Aorta (tissue), 5 donors: ENCODE measurements at places on chromosomes 11 and 22.

- no peak for DNase-seq
Measured at GRCh38 chr11:59754494-59754858, 700 bp upstream of the STX3 start.

- DNase-seq: no peak
Measured at GRCh38 chr11:74949753-74950137, 679 bp downstream of the SPCS2 start.

DNA sequence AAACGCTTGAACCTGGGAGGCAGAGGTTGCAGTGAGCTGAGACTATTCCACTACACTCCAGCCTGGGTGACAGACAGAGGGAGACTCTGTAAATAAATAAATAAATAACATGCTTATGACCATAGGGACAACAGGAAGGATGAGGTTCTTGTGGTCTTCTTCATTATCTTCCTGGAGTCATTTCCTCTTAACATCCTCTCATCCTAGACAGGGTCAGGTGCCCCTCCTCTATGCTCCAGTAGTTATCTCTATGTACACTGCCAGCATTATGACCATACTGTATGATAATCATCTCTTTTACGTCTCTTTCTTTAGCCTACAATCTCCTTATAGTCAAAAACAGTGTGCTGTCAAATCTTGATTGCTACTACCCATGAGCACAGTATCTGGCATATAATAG is 17.7 kb downstream of the RAB30 start:
- no peak for DNase-seq

- DNase-seq: peak; percentile 78
Measured at GRCh38 chr11:2892215-2892966, 6.8 kb upstream of the CDKN1C start.

GRCh38 chr11:30025396-30026139 is 8.7 kb upstream of the KCNA4 start:
- no peak for DNase-seq

DNA sequence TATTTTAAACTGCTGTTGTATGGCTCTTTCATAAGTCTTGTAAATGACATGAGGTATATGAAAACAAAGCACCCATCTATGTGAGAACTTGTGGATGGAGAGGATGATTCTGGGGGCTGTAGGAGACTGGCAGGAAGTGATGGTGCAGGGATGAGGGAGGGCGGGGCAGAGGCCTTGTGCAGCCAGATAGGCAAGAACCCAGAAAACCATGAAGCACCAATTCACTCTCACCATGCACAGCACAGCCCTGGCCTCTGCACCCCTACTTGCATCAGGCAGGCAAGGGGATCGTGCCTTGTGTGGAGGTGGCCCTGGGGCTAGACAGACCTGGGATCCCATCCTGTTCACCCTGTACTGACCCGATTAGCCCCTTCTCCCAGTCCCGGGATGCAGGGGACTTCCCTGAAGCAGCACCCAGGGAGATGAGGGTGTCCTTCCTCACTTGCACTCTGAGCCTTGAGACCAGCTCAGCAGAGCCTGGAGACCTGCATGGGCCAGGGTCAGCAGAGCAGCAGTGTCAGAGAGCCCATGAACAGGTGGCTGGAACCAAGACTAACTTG is 85.5 kb downstream of the MORC2 start:
- no peak for DNase-seq

GRCh38 chr11:75509020-75509720 is 16.6 kb downstream of the GDPD5 start:
- no peak for DNase-seq

GRCh38 chr11:35487532-35488078 is 37.8 kb downstream of the PAMR1 start:
- DNase-seq: no peak

DNA sequence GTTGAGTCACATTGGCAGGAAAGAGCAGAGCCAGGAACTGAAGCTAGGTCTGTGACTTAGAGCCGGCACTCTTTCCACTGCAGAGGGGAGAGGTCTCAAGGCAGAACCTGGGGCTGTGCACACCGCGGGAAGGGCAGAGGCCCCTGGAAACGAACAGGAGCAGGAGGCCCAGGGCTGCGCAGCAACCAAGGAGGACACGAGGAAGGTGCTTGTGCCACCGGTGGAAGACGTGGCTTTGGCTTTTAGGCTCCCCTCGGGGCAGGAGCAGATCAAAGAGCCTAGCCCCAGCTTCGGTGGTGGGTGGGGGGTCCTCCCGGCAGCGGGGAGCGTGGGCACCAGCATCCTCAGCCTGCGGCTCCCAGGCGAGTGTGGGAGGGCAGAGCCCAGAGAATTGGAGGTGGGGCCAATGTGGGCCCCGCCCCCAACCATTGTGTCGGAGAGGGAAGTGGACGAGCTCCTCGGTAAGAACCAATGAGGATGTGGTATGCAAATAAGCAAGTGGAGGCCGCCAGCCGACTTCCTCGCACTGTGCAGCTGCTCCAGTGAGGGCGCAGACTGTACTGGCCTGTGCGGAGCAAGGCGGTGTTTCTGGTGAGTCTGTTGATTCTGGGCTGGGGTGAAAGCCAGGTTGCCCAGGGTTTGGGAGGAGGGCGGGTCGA is at the start of gene CCDC116:
TSS of gene CCDC116 (plus strand) at position 524 of the 659 bp plus-strand sequence. CDS start 422 bp downstream, outside the sequence.
- DNase-seq: peak; percentile 60

GRCh38 chr11:47056261-47056915 is 119.8 kb downstream of the CSTPP1 start:
- no peak for DNase-seq

GRCh38 chr22:26323013-26323412 is 106.0 kb upstream of the ASPHD2 start:
- DNase-seq: no peak

DNA sequence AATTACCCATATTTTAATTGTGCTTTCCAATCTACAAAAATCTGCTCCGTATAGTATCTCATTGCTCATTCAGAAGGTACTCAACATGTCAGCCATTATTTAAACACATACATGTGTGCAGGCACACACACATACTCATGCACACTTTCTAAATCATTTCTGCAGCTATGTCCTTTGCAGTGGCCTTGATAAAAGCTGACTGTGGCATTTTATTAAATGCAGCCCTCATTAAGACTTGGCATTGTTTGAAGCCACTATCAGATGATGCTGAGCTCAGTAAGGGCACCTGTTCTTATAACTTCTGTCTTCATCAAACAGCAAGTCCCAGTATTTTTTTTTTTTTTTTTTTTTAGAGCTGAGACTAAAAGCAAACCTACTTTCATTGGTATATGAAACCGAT is 1071.9 kb upstream of the CCDC90B start:
- no peak for DNase-seq

- DNase-seq: no peak
Measured at GRCh38 chr11:119650251-119650650, 78.7 kb downstream of the NECTIN1 start.

DNA sequence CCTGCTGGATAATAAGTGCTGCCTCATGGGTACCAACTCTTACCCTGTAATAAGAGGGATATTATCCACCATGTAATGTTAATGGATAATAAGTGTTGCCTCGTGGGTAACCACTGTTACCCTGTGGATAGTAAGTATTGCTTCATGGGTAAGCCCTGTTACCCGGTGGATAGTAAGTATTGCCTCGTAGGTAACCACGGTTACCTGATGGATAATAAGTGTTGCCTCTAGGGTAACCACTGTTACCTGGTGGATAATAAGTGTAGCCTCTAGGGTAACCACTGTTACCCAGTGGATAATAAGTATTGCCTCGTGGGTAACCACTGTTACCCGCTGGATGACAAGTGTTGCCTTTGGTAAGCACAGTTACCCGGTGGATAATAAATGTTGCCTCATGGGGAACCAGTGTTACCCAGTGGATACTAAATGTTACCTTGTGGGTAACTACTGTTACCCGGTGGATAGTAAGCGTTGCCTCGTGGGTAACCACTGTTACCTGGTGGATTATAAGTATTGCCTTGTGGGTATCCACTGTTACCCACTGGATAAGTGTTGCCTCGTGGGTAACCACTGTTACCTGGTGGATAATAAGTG is 18.6 kb upstream of the NXPE4 start:
- no peak for DNase-seq

DNA sequence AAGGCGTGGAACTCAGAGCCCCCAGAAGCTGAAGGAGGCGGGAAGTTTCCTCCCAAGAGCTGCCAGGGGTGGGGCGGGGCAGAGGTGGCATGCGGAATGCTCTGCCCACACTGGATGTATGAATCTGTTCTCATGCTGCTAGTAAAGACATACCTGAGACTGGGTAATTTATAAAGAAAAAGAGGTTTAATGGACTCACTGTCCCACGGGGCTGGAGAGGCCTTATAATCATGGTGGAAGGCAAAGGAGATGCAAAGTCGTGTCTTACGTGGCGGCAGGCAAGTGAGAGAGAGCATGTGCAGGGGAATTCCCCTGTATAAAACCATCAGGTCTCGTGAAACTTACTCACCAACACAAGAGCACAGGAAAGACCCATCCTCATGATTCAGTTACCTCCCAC is 57.6 kb downstream of the SMIM38 start:
- no peak for DNase-seq

DNA sequence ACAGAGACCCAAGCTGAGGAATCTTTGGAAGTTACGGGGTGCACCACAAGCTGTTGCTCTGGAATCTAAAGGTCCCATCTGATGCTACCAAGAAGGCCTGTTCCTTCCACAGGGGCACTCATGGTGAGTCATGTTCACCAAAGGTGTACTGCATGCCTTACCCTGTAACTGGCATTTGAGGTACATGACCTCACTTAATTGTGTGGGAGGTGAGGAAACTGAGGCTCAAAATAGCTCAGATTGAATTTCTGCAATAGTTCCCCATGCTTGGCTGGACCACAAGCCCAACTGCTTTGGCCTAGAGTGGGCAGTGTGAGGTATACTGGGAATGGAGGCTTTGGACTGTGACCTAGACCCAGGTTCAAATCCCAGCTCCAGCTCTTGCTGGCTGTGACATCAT is 8.2 kb downstream of the MTFP1 start:
- DNase-seq: no peak

- no peak for DNase-seq
Measured at GRCh38 chr11:8218840-8219239, 44.8 kb downstream of the LMO1 start.

DNA sequence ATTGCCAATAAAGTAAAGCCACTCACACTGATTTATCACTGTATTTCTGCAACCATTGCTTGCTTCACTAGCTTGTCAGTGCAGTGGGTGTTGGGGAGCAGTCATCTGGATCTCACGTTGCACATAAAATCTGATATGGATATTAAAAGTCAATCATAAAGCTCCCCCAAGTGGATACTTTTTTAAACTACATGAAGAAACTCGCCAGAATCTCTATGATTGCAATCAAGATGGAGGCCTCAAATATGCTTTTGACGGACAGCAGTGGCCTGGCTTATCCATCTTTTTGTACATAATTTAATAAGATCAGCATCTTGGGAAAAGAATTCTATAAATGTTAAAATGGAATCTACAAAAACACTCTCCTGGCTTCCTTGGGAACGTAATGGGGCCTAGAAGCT is 137.7 kb downstream of the WT1 start:
- DNase-seq: no peak

- DNase-seq: no peak
Measured at GRCh38 chr11:22392561-22392960, 54.4 kb downstream of the SLC17A6 start.

DNA sequence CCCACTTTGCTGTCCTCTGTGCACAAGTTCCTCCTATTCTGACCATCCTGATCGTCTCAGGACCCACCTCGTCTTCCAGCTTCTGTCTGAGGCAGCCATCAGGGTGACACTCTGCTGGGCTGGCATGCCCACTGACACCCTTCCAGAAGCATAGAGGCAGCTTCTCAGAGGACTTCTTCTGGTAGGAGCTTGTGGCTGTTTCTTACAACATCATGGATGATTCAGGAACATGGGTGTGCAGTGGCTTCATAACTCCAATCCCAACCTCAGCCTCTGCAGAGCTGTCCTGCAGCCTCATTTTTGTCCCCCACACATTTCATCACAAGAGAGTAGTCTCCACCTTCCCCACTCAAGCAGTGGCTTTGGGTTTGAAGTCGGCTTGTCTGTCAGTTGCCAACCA is 20.9 kb upstream of the CTR9 start:
- no peak for DNase-seq

GRCh38 chr22:48090332-48090672 is 1327.9 kb downstream of the TBC1D22A start:
- no peak for DNase-seq

GRCh38 chr11:37465221-37465620 is 867.2 kb upstream of the RAG2 start:
- DNase-seq: no peak

- DNase-seq: no peak
Measured at GRCh38 chr11:130904380-130904779, 11.9 kb downstream of the SNX19 start.

DNA sequence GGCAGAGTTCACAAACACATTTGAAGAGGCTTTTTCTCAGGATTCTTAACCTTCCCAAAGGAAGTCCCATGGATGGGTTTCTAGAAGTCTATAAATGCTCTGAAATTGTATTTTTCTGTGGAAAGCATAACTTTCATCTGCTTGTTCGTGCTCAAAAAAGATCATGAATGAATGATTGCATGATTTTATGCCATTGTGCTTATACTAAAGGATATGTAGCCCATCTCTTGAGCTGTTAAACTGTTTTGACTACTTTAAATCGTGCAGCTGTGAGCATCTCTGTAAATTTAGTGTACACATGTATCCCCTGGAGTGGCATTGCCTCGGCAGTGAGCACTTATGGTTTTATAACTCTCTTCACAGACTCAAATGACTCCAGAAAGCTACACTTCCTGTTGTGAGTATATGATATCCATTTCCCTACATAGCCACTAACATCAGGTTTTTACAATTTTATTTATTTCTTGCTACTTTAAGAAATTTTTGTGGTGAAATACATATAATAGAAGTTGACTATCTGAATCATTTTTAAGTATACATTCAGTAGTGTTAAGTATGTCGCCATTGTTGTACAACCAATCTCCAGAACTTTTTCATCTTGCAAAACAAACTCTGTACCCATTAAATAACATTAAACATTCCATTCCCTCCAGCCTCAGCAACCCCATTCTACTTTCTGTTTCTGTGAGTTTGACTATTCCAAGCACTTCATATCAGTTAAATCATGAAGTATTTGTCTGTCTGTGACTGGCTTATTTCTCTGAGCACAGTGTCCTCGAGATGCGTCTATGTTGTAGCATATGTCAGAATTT is 8.0 kb downstream of the NEAT1 start:
- DNase-seq: no peak
